ENCODE measurements at places on chromosomes 6 and 20.

DNA sequence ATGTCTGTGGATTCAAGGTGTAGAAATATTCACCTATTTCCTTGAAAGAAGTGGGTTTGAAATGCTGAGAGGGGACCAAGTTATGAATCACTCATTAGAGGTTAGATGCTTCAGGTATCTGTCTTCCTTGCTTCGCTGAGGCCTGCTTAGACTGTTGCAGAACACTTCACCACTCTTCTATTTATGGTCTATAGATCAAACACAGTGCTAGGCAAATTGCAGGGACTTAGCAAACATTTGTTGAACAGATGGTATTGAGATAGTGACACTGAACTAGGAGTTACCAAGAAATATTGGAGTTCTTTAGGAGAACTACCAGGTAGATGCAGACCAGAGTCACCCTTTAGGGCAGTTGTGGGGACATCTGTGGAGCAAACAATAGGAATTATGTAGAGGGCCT is 123.8 kb downstream of the RFPL4B start:
- no peak for DNase-seq

GRCh38 chr20:22908437-22908836 is 126.7 kb upstream of the SSTR4 start:
- no peak for DNase-seq

DNA sequence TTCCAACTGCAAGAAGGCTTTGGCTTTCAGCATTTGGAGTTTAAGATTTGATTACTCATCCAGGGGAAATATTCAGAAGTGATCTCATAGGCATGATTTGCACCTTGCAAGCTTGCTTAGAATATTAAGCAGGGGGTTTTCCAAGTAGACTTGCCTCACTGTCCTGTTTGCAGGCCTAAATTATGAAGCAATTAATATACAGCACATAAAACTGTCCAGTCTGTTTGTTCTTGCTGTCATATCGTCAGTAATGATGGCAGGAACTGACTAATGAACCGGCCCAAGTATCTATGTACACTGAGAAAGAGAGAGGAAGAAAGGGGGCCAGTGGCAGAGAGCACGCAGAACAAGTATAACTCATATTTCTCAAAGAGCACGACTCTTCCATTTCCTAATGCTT is 212.5 kb upstream of the SUPT3H start:
- DNase-seq = no peak

DNA sequence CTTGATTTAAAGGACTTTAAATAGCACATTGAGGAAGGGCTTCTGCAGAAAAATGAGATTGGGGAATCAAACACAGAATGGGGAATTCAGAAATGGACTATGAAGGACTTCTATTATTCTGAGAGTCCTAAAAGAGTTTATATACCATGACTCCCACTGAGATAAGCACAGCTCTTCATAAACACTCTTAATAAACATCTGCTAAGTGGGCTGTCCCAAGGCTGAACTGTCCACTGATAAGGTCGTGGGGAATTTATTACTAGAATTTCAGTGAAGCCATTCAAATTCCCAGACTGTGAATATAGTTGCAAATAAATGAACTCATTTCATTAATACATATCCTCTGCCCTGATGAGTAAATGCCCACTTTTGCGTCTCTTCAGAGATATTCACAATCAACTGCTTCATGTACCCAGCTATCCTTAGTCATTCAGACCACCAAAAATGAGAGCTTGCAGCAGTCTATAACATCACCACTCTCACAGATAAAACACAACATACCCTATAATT is 468.2 kb upstream of the RUNX2 start:
- peak; percentile 74 for DNase-seq

DNA sequence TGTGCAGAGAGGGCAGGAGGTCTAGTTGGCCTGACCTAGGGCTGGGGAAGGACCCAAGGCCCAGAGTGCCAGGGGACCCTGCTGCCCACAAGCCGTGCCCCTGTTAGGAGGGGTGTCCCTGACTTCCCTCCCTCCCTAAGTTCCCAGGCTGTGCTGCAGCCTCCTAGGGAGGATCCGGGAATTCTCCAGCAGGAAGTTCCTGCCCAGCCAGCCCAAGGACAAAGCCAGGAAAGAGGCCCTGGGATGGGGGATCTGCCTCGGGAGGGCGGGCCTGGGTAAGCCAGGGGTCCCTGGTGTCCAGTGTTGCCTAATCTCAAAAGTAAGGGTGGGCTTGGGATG is 9.3 kb upstream of the BAK1 start:
- DNase-seq = no peak

DNA sequence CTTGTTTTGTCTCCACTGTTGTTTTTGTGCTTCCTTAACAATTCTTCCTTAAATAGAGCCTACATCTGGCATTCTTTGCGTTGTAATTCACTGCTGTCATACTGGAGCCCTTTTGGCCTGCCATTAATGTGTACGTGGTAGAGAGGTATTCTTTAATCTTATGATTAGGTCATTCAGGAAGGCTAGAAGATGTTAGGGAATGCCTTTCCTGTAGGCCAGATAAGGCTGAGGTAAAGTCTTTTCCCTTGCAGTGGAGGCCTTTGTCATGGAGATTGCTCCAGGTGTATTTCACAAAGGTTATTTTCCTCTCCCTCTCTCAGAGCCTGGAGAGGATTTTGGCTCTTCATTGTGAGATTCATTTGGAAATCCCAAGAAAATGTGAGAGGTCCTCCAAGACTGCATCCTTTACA is 146.9 kb downstream of the FUT9 start:
- no peak for DNase-seq

Measured in foreskin melanocyte (primary cell).